ENCODE measurements at places on chromosomes 7 and 10.

DNA sequence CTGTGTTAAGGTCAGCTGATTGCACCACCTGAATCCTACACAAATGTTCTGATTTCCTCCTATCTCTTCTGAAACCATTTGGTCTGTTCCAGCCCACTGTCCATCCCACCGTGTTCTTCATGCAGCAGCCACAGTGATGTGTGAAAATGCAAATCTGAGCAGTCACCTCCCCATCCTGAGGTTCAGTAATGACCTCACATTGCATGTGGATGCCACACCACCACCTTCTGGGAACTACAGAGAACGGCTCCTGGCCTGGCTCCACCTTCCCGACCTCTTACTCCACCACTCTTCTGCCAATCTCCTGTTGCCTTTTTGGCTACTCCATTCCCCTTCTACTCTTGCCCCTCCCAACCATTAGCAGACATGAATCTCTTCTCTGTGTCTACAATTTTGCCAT, 244.4 kb downstream of the TNS3 start:
- DNase-seq = no peak

DNA sequence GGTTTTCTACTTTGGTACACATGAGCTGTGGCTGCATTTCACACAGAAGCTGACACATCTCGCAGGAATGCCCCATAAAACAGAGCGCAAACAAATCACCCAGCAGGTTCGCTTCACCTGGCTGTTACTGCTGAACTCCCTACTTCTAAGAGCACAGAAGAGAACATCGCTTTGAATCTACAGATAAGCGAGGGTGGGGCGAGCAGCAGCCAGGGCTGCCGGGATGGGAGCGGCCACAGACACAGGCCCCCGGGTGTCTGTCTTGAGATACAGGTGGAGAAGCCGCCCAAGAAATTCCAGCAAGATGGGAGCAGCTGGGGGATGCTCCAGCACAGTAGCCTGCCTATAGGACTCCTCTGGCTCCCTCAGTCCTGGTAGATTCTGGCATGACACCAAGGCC, 27.4 kb downstream of the OGDHL start:
- no peak for DNase-seq

- DNase-seq = peak; percentile 82
Measured at GRCh38 chr7:55572378-55573233, at the start of gene VOPP1. Gene VOPP1 (minus strand): TSS chr7:55572502. CDS start chr7:55572324, 178 bp downstream.

- DNase-seq = no peak
Measured at GRCh38 chr7:32887395-32887794, 4.2 kb downstream of the KBTBD2 start.

GRCh38 chr10:103845972-103846371, 9.4 kb downstream of the SH3PXD2A start:
- no peak for DNase-seq

DNA sequence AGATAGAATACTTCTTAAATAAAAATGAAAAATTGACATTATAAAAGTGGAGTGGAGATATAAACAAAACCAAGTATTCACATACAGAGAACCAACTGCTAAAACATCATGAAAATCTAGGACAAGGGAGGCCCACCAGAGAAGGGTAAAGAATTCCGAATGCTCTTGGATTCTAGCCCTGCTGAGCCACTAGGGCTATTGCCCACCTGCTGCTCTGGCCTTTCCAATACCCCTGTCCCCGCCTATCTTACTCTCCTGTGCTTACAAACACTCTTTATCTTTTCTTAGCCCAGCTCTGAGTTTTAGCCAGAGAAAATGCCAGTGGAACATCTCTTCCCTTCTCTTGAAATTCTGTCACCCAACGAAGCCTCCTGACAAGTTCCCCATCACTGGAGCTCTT, 100.3 kb downstream of the MACC1 start:
- no peak for DNase-seq

DNA sequence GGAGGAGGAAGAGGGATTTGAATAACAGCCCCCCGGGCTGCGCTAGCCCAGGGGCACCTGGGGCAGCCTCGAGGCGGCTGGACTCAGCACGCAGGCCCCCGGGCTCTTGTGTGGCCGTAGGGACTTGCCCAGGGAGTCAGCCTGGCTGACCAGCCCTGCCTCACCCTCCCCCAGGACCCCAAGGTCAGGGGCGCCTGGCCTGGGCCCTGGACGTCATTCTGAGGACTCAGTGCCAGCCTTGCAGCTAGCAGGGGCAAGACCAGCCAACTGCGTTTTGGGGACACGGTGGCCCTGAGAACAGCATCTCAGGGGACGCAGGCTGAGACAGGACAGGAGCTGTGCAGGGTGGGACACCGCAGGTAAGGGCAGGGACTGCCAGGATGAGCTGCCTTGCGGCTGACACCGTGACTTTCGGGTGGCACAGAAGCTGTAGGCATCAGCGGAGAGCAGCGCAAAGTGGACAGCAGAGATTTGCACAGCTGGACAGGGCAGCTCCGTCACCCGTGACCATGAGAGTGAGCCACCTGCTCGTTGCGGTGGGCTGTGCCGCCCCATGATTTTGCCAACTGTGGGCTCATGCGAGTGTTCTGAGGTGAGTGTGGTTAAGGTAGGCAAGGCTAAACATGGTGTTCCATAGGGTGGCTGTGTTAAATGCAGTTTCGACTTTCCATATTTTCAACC, 48.1 kb upstream of the UBE3C start:
- no peak for DNase-seq

GRCh38 chr7:133477791-133478190, 224.9 kb downstream of the EXOC4 start:
- DNase-seq = peak; percentile 11
